ENCODE measurements at places on chromosomes 3 and 15.
A peak's percentile ranks its signal among the peaks of the same experiment; 100 is the strongest.

DNA sequence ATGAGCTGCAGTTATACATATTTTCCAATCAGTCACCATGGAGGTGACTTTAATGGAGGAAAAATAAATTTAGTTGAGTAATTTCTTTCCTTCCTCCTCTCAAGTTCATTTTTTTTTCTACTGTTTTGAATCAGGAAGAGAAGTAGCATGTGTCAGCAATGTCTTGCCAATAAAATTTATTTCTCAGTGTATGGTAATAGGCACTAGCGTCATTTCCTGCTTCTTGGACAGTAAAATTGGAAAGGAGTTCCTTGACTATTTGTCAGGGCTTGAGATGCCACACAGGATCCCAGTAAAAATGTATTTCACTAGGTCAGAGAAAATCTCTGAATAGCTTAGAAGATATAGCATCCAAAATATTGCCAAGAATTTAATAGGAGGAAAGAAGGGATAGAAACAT is 605.9 kb downstream of the ROBO1 start:
- no peak for DNase-seq

DNA sequence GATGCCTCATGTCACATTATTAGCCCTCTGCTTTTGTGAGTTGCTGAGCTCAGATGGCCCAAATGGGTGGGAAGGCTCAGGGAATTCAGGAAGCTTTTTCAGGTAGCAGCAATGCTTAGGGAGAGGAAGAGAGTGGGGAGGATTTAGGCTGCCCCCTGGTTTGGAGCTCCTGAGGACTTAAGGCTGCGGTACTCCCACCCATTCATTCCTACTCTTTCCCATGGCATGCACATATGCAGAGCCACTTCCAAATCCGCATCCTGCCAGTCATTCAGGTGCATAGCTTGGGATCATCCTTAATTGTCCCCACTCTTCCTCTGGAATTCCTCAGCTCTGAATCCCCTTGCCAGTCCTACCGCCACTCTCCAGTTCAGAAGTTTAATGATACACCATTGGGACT is 343.1 kb upstream of the FRG2C start:
- DNase-seq, result no peak

DNA sequence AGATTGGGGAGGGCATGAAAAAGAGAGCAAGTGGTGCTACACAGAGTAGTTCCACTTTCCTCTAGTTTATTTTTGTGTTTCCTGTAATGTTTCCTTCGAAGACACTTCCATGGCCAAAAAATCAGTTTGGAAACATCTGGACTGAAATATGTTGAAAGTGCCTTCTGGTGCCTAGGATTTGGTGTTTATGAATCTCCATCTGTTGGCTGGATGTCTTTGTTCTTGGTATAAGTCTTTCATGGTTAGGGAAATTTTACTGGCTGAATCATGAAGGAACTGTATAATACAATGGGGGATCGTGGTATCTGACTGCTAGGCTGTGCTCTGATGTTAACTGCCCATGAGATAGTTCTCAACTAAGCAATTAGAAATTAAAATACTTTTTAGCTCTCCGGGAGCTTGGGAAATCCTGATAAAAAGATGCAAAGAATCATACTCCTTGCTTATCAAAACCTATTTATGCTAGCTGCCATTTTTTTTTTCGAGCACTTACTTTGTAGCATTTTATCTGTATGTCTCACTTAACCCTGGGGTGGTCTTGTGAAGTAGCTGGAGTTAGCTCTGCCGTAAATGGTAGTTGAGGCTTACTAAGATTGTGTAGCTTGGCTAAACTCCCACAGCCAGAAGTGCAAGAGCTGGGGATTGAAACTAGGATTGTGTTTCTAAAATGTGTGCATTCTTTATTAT is 21.9 kb downstream of the AKAP13 start:
- DNase-seq, result no peak

DNA sequence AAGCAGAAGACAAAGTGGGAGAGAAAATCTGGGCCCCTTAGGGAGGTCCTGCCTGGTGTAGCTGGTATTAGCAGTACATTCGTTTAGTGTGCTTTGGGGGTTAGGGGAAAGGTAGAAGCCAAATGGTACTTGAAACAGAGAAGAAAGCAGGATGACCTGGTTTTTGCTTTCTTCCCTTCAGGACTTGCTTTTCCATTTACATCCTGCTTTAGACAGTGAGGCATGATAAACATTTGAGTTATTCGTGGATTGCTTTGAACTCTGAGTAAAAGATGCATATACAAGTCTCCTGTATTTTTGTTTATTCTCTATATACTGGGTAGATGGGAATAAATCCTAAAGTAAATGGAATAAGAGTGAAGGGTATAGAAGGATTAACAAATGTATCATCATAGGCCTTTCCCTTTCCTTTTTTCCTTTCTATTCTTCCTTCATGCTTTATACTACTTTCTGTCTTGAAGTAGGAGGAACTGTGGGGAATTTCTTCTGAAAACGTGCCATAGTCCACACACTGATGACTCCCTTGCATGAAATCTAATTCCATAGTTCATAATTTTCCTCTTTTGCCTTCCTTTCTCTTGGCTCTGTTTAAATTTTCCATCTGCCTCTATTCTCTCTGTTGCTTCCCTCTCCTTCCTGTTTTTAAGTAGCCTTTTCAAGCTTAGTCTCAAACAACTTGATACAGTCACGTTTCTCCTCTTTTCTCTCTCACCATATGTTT is 139.5 kb upstream of the RBMS3 start:
- DNase-seq, result no peak

GRCh38 chr3:8752832-8753231 is 16.6 kb downstream of the OXTR start:
- DNase-seq, result no peak

DNA sequence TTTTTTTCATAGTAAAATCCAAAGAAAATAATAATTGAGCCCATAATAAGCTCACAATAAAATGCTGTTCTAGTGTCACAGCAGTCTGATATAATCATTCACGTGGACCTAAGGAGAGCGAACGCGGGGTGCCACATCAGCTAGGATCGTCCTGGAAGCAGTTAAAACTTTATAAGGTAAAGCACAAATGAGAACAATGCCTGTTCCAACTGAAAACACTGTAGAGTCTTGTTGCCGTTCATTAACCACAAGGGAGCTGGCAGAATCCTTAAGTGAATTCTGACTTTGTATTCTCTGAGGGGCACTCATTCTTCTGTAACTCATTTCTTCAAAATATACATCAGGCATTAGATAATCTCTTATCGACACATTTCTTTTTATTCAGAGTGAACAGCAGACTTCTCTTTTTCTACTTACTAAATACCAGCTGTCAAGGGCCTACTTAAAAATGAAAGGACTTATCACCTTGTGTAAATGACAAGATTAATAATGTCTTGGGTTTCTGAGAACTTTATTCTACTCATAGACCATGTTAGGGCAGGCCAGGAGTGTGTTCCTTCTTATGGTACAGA is 524.6 kb downstream of the MECOM start:
- DNase-seq, result no peak

- no peak for DNase-seq
These were observed 1.1 kb downstream of the RCCD1 start for GRCh38 chr15:90955624-90956273.

- DNase-seq, result no peak
These were observed 1004.9 kb downstream of the FHIT start for GRCh38 chr3:60246361-60246760.

DNA sequence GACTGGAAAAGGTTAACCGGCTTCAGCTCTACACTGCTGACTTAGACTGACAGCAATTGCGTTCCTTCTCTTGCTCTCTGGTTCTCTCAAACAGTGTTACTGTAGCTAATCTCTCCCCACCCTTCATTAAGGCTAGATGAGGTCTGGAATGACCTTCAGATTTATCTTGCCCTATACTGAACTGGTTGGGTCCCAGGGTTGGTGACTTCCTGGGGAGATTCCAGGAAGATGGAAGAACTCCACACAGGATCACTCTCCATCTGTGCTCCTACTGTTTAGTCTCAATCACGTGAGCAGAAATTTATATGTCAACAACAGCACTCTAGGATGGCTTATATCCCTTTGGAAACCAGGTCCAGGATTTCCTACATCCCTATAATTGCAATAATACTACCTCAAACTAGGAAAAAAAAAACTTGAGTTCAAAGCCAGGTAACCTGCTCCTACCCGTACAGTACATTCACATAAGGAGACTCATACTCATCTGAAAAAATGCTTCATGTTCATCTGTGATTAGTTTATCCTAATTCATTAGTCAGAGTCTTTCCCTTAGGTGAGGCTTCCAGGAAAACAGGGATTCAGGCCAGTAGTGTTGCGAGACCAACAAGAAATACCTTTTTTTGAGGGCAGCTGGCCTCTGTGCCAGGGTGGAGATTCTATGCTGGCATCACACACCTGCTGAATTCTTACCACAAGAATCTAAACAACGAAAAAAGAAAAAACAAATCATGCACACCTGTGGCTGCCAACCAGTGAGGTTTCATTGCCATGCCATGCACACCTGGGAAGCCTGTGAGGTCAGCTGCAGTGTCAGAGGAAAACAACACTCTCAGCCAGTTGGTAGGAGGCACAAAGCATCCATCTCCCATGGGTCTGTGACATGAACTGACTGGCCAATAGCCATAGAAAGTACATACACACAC is 297.3 kb downstream of the MECOM start:
- no peak for DNase-seq

DNA sequence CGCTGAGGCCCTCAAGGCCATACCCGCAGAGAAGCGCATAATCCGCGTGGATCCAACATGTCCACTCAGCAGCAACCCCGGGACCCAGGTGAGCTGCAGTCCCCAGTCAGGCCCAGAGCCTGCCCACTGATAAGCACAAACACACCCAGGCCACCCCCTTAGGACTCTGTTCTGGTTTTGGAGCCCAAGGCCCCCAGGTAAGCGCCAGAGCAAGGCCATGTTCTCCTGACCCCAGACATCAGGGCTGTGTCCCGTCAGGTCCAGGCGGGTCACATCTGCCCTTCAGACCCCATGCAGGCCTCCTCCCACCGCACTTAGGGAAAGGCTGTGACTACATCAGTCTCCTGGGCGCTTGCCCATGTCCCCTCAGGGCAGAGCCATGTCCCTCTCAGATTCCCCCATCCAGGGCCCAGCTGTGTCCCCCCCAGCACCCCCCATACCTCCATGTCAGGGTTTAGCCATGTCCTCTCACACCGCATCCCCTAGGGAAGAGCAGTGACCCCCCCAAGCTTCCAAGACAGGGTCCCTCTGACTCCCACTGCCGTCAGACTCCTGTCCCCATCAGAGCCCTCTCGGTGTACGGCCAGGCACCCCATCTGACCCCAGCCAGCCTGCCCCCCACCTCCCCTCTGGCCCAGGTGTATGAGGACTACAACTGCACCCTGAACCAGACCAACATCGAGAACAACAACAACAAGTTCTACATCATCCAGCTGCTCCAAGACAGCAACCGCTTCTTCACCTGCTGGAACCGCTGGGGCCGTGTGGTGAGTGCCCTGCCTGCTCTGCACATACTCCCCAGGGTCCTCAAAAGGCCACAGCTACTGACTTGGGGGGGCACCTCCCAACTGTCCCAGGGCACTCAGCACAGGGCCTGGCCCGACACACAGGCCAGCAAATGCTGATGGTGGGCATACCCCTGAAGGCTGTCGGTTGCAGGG is 1.6 kb downstream of the PARP3 start:
- DNase-seq, result no peak

DNA sequence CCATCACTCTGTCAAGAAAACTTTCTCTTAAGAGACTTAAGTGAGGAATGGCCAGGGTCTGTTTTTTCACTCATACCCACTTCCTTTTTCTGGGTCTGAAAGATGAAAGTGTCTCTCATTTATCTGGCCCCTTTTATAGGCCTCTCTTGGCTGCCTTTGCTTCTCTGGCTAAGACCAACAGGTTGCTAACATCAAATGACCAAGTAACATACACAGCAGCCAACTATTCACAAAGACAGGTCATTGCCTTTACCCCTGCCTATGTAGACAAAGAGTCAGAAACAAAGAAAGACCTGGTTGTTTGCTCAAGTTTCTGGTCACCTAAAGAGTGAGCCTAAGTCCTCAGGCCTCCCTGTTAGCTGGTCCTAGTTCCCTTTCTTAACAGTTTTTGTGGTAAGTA is 24.0 kb upstream of the CSTA start:
- no peak for DNase-seq

GRCh38 chr3:10347648-10348403 is 26.9 kb upstream of the SEC13 start:
- DNase-seq, result no peak

DNA sequence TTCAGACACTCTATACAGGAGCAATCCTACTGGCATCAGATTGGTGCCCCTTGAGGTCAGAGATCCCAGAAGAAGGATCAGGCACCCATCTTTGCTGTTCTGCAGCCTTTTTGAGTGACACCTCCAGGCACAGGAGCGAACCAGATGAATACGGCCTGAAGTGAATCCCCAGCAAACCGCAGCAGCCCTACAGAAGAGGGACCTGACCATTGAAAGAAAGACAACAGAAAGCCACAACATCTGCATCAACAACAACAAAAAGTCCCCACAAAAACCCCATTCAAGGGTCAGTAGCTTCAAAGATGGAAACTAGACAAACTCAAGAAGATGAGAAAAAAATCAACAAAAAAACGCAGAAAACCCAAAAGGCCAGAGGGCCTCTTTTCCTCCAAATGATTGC is 130.4 kb downstream of the PPM1L start:
- DNase-seq, result no peak

- DNase-seq, result no peak
These were observed 102.1 kb downstream of the ASB7 start for GRCh38 chr15:100704281-100705055.

DNA sequence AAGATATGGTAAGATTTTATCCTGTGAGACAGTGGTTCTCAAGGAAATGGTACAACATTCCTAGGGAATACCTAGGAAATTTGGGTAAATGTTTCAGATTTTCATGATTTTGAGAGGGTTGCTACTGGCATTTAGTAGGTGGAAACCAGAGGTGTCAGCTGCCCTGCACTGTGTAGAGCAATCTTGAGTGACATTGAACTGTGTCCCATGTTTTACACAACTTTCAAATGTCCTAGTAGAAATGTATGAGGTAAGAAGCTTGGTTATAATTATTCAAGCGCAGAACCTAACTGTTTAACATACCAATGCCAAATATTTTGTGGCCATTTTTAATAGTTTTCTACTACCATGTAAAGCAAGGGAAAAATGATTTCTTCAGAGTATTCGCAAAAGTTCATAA is 120.4 kb downstream of the GADL1 start:
- no peak for DNase-seq

- no peak for DNase-seq
These were observed 71.2 kb downstream of the CYP19A1 start for GRCh38 chr15:51267051-51267702.

- no peak for DNase-seq
These were observed 48.4 kb upstream of the CCK start for GRCh38 chr3:42314411-42314810.

DNA sequence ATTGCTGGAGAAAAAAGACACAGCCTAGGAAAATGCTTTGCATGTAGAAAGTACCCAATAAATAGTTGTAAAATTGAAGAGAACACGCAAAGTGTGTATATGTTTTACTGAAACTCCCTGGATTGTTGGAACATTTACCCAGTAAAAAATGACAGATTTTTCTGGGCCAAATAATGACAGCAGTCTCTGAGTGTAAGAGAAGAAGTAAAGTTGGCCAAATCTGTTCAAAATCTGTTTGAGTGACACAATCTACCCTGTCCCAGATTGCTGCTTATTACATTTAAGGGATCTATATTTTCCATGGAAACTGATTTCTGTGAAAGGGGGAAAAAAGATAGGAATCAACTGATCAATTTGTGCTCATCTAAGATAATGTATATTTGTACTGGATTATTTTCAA is 267.9 kb downstream of the TUSC7 start:
- no peak for DNase-seq

GRCh38 chr15:33675246-33675645 is 293.1 kb upstream of the CHRM5 start:
- no peak for DNase-seq

- DNase-seq, result peak; percentile 49
These were observed 623 bp downstream of the ZNF639 start for GRCh38 chr3:179323197-179324110.

- DNase-seq, result no peak
These were observed 3.3 kb downstream of the RHOV start for GRCh38 chr15:40870716-40871115.

All from T-helper 9 cell (primary cell).